ENCODE measurements at places on chromosomes 7 and 10.
A peak's percentile ranks its signal among the peaks of the same experiment; 100 is the strongest.

GRCh38 chr7:131747658-131748232 is 191.3 kb upstream of the PODXL start:
- DNase-seq, result no peak

- no peak for DNase-seq
Observed at GRCh38 chr7:44073664-44074348, 8.4 kb upstream of the PGAM2 start.

GRCh38 chr7:26165950-26166683 is 14.1 kb downstream of the NFE2L3 start:
- DNase-seq, result no peak

GRCh38 chr7:49706106-49706505 is 67.3 kb upstream of the VWC2 start:
- DNase-seq, result no peak

DNA sequence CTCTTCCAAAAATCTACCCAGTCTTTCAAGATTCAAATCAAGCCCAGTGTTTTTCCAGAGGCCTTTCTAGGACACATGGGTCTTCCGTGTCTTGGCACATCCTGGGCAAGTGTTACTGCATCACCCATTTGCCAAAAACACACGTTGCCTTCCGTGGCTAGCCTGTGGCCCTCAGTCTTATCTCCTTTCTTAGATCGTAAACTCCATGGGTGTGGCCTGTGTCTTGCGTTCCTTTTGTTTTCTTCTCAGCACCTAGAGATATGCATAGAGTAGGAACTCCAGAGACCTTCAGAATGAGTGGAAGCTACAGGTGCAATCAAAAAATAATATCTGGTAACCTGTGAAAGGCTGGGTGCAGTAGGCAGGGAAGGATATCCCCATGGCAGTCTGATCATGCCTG is 56.5 kb upstream of the NMT2 start:
- no peak for DNase-seq

- no peak for DNase-seq
Observed at GRCh38 chr7:135359615-135360014, 126.0 kb downstream of the STRA8 start.

DNA sequence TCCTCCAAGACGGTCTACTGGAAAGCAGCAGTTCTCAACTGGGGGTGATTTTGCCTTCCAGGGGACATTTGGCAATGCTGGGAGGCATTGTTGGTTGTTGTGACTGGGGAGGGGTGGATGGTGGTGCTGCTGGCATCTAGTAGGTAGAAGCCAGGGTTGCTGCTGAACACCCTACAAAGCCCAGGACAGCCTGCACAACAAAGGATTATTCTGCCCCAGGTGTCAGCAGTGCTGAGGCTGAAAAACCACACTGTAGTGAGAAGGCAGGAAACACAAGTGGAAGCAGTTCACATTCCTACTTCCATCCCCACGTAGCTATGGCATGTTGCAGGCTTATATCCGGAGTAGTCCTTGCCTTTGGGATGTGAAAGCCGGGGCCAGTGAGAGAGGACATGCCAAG is 86.9 kb downstream of the AOAH start:
- DNase-seq, result no peak

DNA sequence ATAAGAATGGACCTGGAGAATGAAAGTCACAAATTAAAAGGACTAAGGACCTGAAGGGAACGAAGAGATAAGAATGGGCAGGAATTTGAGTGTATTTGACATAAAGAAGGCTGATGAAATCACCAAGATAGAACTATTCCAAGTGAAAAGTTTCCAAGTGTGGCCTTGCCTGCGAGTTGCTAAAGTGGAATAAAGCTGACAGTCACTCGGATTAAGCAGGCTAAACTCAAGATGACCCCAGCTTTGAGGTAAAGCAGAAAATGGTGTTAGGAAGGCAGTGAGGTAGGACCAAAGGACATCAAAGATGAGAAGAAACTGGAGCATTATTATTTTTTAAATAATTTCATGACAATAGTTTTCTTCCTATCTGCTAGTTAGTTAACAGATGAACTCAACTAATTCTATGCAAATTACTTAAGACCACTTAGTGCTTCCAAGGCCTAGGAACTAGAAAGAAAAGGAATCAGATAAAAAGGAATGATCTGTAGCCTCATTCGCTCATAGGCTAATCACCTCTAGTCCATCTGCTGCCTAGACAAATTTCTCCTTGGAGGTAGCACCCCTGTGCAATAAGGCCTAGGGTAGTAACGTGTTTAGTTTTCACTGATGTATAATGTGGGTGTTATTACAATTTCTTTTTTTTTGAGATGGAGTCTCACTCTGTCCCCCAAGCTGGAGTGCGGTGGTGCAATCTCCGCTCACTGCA is 34.5 kb downstream of the EZH2 start:
- DNase-seq, result no peak

DNA sequence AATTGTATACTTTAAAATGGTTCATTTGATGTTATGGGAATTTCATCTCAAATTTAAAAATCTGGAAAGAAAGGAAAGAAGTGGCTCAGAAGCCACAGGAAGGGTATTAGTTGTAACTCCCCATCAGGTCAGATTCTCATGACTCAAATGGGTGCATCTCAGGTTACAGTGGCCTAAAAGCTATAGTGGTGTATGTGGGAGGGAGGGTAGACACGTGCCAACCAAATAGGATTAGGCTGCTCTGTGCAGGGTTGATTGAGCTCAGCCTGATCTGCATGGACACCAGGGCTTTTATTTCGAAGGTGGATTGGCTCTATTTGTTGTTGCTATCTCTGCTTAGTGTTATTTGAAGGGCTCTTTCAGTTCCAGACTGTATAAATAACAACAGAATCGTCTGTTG is 121.5 kb upstream of the PRR15 start:
- peak; percentile 80 for DNase-seq

DNA sequence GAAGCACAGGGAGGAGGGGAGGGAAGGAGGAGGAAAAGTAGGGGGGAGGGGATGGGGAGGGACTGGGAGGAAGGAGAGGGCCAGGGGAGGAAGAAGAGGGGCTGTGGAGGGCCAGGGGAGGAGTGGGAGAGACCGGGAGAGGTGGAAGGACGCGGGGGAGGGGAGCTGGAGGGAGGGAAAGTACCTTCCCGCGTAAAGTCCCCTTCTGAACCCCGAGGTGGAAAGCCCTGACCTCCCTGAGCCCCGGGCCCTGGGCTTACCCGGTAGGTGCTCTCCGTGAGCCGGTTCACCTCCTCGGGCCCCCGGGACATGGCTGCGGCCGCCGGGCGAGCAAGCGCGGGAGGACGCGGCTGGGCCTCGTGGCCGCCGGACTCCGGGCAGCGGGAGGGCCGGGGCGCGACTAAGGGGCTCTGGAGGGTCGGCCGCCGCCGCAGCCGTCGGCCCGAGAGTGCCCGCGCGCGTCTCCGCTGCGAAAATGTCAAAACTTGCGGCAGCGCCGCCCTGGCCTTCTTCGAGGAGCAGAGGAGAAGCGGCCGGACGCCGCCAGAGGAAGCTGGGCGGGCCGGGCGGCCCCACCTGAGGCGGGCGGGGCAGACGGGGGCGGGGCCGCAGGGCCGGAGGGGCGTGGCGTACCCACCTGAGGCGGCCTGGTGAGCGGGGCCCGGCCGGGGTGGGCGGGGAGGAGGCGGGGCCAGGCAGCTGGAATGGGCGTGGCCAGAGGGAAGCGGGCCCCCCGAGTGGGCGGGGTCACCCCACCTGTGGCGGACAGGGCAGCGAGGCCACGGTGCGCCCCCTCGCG is at the start of gene BAIAP2L1:
BAIAP2L1 (minus strand) TSS at position 549 of the 799 bp plus-strand sequence; CDS start at position 311, 238 bp downstream.
- DNase-seq, result peak; percentile 99

DNA sequence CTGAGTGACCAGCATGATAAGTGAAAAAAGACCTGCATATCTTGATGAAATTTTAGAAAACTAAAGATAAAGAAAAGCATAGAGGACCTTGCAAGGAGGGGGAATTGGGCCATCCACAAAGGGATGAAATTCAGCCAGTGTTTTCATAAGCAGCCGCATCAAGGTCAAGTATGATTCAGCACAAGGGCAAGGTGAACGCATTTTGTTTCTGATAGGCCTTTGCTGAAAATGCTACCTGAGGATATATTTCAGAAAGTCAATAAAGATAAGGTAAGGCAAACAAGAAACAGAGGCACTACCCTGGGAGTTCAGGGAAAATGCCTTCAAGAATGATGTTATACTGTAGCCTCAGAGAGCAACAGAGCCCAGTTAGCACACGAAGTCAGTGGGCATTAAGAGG is 55.0 kb upstream of the SHH start:
- DNase-seq, result no peak

DNA sequence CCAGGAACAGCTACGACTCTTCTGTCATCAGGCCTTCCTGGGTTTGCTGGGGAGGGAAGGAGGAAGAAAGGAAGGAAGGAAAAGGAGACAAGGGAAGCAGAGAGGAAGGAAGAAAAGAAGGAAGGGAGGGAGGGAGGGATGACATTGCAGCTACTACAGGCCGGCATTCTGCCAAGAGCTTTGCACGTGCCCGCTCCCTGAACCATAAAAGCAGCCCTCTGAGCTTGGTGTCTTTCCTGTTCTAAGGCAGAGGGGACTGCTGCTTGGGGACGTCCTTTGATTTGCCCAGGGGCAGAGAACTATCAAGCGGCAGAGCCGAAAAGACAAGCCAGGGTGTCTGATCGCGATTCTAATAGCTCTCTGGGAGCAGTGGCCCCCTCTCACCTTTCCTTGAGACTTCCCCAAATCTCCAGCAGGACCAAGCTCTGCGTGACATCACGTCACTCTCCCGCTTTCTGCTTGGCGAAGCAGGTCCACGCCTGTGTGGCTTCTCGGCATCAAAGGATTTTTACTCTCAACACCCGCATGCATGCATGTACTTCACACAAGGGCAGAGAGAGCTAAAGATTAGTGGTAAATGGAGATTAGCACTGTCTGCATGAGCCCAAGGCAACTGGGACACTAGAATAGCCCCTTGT is 167.8 kb upstream of the AUTS2 start:
- peak; percentile 52 for DNase-seq

DNA sequence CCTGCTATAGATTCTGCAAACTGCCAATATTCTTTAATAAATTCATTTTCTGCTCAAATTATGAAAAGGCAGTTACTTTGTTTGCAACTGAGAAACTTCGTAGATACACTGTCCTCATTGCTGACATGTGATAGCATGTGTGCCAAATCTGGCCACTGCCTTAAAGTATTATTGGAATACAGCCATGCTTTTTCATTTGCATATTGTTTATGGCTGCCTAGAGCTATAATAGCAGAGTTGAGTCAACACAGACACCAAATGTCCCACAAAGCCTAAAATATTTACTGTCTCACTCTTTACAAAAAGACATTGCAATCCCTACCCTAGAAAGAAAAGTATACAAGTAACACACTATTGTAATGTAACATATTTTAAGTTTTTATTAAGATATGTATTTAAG is 647.4 kb downstream of the XPNPEP1 start:
- no peak for DNase-seq

DNA sequence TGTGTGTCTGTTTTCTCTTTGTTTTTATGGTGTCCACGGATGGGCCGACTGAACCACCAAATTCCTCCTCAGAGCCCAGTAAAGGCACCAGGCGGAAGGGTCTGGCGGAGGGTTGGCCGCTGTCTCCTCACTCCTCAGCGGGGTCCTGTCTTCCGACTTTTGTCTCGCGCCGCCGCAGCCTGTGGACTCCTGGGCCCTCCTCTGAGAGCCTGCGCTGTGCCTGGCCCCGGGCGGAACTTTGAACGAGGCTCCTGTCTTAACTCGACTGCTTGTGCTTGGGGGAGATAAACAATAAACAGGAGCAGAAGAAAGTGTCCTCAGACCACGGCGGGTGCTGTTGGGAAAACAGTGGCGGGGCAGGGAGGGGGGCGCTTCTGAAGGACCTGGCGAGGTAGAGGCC is 2.2 kb upstream of the FAM20C start:
- no peak for DNase-seq

GRCh38 chr10:92690211-92690914 is 608 bp downstream of the HHEX start:
- DNase-seq, result no peak

DNA sequence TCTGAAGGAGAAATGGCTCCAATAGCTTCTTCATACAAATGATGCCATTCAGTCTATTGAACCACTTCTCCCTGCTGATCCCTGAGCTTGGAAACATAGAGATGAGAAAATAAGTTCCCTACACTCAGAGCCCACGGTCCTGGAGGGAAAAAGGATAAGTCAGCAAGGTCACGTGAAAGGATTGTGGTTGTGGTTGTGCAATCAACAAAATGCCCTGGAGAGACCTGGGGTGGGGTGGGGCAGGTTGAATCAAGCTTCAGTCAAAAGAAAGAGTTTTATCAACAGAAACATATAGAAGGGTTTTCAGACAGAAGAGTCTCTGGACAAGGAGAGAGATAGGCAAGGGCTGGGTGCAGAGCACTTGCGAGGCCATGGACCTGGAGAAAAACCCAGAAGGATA is 30.1 kb downstream of the C10orf90 start:
- no peak for DNase-seq

DNA sequence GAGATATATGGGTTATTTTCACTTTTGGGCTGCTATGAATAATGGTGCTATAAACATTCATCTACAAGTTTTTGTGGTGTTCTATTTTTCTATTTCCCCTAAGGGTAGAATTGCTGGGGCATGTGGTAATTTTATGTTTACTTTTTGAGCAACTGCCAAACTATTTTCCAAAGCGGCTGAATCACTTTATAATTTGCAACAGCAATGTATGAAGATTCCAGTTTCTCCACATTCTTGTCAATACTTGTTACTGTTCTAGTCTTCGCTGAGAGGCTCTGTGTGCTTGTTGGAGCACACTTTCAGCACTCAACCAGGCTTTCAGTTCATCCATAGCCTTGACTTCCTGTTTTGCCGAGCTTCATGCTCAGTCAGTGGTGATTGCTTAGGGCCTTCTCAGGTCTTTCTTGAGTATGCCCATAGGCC is 39.0 kb downstream of the ADK start:
- no peak for DNase-seq

DNA sequence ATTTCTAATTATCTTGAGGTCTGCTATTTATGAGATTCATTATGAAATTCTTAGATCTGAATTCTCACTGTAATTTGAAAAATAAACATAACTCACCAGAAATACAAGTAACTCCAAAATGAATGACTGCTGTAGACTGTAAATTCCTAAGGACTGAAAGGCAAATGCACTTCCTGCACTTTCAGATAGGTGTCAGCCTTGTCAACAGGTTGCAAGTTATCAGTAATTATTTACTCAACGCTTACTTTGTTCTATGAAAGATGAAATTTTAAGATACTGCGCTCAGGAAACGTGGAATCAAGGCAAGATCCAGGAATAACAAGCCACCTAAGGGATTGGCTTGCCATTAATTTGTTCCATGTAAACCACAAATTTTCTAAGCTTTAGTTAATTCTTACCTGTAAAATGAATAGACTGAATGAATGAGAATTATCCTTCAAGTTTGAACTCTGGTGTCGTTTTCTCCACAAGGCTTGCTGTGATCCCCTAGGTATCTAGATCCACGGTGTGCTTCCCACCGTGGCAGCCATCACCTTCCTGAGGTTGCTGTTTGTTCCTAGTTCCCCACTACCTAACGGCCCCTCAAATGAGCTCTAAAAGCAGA is 12.6 kb downstream of the DHX32 start:
- peak; percentile 29 for DNase-seq

GRCh38 chr7:85156661-85157208 is 30.1 kb downstream of the SEMA3D start:
- no peak for DNase-seq
